Stimulated activated naive CD8-positive, alpha-beta T cell treated with anti-CD3 and anti-CD28 coated beads, Interleukin-15, amount 100 ng/mL, for 72 hours (primary cell): ENCODE measurements at places on chromosomes 2 and 18.

DNA sequence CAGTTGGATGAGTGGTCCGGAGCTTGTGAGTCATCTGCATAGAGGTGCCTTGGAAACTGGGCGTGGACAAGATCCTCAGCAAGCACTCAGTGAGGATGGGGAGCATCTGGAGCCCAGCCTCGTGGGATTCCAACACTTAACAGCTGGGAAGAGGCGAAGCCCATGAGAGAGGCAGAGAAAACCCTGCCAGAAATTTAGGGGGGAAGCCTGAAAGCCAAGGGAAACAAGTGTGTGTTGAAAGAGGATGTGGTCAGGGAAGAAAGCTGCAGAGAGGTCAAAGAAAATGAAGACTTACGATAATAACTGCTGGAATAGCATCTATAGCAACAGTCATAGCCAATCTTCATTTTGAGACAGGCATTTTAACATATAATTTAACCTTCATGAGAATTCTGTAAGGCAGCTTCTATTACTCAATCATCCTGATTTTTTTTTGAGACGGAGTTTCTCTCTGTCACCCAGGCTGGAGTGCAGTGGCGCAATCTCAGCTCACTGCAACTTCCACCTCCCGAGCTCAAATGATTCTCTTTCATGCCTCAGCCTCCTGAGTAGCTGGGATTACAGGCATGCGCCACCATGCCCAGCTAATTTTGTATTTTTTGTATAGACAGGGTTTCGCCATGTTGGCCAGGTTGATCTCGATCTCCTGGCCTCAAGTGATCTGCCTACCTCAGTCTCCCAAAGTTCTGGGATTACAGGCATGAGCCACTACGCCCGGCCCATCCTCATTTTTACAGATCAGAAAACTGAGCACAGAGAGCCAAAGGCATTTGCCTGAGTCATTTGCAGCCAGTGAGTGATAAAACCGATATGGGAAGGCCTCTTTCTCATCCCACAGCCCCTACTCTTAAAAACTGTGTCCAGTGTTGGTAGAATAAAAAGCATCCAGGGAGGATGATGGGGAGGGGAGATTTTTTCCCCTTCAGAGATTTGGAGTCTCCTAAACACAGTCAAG is 214.4 kb upstream of the EPAS1 start:
- no peak for DNase-seq

GRCh38 chr18:49072524-49072934 is 121.8 kb upstream of the SMAD7 start:
- no peak for DNase-seq

GRCh38 chr2:168819829-168820489 is 17.5 kb downstream of the NOSTRIN start:
- no peak for DNase-seq

- DNase-seq, result no peak
Measured at GRCh38 chr2:121875585-121876185, 120.2 kb downstream of the TSN start.

GRCh38 chr2:3168230-3168891 is 209.3 kb downstream of the EIPR1 start:
- no peak for DNase-seq

- DNase-seq, result no peak
Measured at GRCh38 chr18:57959278-57959677, 84.7 kb upstream of the NEDD4L start.

- no peak for DNase-seq
Measured at GRCh38 chr18:76338619-76339245, 156.3 kb downstream of the ZNF516 start.

- no peak for DNase-seq
Measured at GRCh38 chr2:130834091-130834930, 2.4 kb upstream of the ARHGEF4 start.

GRCh38 chr18:58692422-58693185 is 21.3 kb downstream of the MALT1 start:
- DNase-seq, result peak; percentile 26

DNA sequence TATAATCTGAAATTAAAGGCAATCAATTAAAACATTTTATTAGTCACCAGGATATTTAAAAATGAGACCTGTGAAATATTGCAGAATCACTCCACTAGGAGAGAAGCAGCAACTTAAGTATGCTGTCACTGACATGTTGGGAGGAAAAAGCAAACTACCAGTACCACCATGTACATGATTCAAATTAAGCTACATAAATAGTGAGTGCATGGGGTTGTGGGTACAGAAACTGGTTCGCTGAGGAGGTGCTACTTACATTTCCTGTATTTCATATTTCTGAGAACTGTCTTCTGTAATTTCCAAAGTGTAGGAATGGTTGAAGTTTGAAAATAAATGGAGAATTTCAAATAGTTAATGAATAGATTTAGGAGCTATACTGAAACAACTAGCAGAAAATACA is 7.9 kb upstream of the NR4A2 start:
- DNase-seq, result no peak

- DNase-seq, result no peak
Measured at GRCh38 chr18:69408522-69408921, 7.8 kb downstream of the DOK6 start.

DNA sequence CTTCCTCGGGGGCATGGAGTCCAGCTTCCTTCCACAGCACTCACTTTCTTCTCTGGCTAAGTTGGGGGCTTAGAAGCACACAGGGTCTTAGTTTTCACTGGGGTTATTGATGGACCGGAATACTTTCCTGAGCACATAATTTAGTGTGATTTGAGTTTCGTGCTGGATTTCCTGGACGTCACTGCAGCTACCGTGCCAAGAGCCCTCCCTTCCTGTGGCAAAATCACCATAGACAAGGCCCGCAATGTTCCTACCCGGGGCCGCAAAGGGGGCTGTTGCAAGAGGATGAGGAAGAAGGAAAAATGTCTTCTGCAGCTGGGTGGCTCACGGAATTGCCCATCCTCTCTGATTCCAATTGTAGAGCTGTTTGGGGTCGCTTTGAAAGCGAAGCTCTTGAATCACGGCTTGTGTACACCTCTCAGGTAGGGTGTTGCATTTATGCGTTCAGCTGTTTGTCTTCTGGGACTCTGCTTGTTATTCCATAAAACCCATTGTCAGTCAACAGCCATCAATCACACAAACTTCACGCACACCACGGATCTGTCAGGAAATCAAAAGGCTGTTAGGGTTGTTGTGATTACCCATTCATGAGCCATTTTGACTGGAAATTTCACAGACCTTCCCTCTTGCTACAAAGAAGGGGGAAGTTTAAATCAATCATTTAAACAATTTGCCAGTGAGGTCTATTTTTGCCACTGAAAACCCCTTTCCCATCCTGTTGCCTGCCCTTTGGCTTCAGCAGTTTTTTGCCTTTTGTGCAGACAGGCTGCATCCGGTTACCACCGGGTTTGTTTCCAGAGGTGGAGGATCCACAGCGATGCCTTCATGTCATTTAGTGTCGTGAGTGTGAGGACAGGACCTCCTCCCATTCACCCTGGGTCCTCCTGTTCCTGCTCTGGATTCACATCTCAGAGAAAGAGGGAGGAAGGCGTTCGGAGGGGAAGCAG is 36.0 kb downstream of the SMIM21 start:
- DNase-seq, result no peak

- no peak for DNase-seq
Measured at GRCh38 chr2:36538335-36538734, 59.6 kb downstream of the FEZ2 start.

DNA sequence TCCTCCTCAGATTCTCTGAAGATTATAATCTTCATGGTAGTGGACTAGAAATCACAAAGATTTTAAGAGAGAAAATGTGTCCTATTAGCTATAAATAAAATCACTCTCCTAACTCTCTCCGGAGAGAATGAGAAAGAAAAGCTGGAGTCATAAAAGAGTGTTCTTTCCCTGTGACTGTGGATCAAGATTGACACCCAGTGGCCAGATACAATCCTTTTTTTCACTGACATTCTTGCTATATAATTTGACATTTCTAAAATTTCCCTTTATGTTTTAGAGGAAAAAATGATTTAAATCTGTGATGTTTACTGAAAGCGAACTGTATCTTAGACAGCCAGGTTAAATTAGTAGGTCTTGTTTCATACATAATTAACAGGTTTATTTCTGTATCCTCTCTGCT is 35.4 kb upstream of the LRP2 start:
- no peak for DNase-seq

DNA sequence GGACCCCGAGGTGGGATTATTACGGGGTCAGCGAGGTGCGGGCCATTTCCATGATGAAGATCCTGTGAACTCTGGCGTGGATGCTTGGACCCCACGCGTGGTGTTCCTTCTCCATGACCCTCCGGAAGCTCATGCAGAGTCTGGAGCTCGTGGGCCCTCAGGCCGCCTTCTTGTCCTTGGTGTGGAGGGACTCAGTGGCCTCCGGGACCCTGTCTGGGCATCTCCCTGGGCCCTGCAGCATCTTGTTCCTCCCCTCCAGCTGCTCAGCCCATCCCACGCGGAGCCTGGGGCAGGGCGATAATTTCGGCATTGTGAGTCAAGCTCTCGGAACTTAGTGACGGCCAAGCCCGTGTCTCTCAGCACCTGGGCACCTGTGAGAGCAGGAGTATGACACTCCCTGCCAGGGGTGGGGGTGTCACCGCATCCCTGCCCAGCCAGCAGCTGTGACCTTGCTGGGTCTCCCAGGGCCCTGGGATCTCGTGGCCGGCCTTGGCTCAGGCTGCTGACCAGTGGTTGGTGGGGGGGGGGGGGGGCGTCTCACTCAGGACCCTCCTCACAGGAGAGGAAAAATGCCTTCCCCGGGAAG is 24.6 kb downstream of the RTP5 start:
- DNase-seq, result no peak

DNA sequence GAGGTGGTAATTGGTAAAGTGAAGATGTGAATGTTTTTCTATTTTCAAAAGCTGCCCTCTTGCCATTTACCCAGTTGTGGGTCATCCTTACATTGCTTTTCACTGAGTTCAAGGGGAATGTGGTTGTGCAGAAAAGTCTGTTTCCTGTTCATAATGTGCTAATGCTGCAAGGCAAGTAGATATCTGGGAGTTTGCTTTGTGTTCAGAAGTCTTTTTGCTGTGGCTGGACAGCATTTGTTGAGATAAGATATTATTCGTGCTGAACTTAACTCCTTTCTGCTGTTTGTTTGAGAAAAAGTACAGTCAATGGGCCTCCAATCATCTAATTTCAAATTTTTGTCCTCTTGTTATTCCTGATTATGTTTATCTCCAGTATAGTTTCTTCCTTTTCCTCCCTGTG is 263.2 kb downstream of the LTBP1 start:
- no peak for DNase-seq

- no peak for DNase-seq
Measured at GRCh38 chr2:62941413-62941812, 109.2 kb upstream of the OTX1 start.

DNA sequence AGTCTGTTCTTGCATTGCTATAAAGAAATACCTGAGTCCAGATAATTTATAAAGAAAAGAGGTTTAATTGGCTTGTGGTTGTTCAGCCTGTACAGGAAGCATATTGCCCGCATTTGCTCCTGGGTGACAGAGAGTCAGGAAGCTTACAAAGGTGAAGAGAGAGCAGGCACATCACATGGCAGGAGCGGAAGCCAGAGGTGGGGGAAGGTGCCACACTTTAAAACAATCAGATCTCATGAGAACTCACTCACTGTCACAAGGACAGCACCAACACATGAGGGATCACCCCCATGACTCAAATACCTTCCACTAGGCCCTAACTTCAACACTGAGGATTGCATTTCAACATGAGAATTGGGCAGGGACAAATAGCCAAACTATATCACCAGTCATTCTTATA is 124.8 kb upstream of the COL5A2 start:
- DNase-seq, result no peak

- no peak for DNase-seq
Measured at GRCh38 chr2:177265824-177266817, 1.6 kb upstream of the NFE2L2 start.

GRCh38 chr2:58950795-58951462 is 709.8 kb upstream of the FANCL start:
- DNase-seq, result no peak

- no peak for DNase-seq
Measured at GRCh38 chr2:9657731-9658130, 26.9 kb upstream of the YWHAQ start.

GRCh38 chr2:26002632-26003310 is 20.5 kb upstream of the KIF3C start:
- DNase-seq, result no peak

GRCh38 chr2:38602732-38603401 is at the start of gene HNRNPLL:
Gene HNRNPLL, minus strand, starts transcription at chr2:38602928. Its CDS starts 302 bp downstream, at chr2:38602626.
- DNase-seq, result peak; percentile 95

DNA sequence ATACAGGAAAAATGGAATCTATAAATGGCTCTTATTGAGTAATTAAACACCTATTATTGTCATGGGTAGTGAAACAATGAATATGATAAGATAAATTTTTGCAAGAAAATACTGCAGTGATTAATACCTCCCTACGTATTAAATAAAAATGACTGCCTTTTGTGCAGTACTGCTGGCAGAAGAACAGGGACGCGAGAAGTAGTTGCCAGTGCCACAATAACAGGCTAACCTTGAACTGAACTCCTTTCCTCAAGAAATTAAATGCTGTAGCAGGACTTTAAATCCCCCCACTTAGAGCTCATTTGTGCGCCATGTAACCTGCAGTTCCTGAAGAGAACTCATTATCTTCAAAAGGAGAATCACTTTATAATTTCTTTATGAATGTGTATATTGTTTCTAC is 24.6 kb downstream of the FIGN start:
- no peak for DNase-seq

DNA sequence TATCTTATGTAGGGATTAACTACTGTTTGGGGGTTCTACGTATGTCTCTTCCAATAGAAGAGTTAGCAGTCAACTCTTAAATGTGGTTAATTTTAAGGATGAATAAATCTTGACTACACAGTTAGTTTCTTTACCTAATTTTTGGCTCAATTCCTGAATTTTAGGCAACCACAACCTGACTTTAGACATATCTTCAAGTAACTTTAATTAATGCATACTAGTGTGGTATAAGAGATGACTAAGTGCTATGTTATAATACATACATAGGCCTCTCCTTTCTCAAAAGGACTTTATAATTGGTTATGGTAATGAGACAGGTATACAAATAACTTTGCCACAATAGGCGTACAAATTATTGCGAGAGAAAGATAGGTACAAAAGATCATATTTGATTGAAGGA is 312.0 kb downstream of the IRS1 start:
- DNase-seq, result no peak

DNA sequence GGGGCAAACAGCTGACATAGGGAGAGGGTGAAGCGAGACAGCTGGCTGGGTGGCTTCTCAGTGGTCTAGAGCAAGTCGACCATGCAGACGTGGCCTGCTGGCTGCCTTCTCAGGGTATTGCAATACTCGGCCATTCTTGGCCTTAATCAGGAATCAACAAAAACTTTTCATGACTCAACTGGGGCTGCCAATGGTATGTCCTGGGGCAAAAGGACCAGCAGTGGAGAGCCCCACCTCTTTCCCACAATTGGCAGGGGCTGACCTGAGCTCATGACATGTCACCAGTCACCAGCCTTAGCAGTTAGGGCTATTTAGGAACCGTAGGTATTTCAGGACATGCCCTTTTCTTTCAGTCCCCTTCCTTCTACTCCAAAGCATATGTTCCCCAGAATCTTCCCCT is 19.1 kb downstream of the PLA2R1 start:
- DNase-seq, result no peak

- DNase-seq, result no peak
Measured at GRCh38 chr18:36132756-36133155, 3.1 kb downstream of the ELP2 start.
